ENCODE measurements at places on chromosomes 3 and 15. TPM values are rescaled to one million over a fixed set of nuclear protein-coding genes. Genes with fewer than 3 reads are reported as not detected.

The CSPG5 gene
- polyA plus RNA-seq = 0.05 TPM

The TJP1 gene
- polyA plus RNA-seq = 58.3 TPM

The POTEB2 gene
- polyA plus RNA-seq = not detected

The HYPK gene
- 7.8 TPM for polyA plus RNA-seq

The SKOR1 gene
- 0.02 TPM for polyA plus RNA-seq

The THSD4 gene
- polyA plus RNA-seq = 13.4 TPM

The MYO5C gene
- polyA plus RNA-seq = 0.13 TPM

The PRTG gene
- 1.1 TPM for polyA plus RNA-seq

The SH2D7 gene
- not detected for polyA plus RNA-seq
